ENCODE measurements at places on chromosomes 2 and 18.
A peak's percentile ranks its signal among the peaks of the same experiment; 100 is the strongest.

DNA sequence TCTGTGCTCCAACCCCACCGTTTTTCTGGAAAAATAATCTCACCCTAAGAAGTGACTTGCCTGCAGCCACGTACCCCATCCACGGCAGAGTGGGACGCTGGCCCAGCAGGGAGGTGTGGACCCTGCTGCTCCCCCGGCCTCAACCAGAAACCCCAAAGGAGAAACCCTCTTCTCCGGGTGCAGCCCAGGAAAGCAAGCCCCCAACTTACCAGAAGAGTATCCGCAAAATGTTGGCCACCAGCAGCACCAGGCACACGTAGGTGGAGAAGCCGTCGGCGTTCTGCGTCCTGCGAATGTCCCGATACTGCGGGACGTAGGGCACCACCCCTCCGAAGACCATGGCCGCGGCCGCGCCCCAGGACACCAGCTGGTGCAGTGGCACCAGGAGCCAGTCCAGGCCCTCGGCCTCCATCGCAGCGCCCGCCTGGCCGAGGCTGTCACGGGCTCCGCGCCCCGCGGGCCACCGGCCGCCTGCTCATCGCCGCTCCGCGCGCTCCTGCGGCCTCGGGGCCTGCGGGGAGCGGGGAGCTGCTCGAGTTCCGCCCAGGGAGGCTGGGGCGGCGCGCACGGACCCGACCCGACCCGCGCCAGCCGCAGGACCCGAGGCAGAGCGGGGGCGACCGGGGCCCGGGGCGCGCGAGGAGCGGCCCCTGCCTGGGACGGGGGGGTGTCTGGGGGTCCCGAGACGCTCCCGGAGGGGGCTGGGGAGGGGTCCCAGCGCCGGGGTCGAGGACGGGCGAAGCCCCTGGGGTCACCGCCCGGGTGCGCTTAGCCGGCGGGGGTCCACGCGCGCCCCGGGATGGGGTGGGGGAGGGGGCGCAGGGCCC lies 725 bp downstream of the SLC66A2 start:
- peaks cover 23% of the 10 kb centered on the region for H3K4me1 ChIP-seq
- H3K27me3 ChIP-seq: no peaks in the 10 kb centered on the region
- DNase-seq: no peak
- peak overlapping the region; percentile 87 for H3K4me3 ChIP-seq

- no peak overlapping the region for H3K27ac ChIP-seq
- no peaks in the 10 kb centered on the region for H3K36me3 ChIP-seq
- DNase-seq: no peak
- no peak overlapping the region for H3K4me3 ChIP-seq
- no peaks in the 10 kb centered on the region for H3K27me3 ChIP-seq
Observed at GRCh38 chr18:57547260-57547659, 39.2 kb downstream of the FECH start.

GRCh38 chr2:66433945-66434678 lies 813 bp upstream of the MEIS1 start:
- peaks cover 18% of the 10 kb centered on the region for H3K4me1 ChIP-seq
- no peak overlapping the region for H3K27ac ChIP-seq
- peaks cover 71% of the 10 kb centered on the region for H3K27me3 ChIP-seq
- peak overlapping the region; percentile 85 for H3K4me3 ChIP-seq
- peaks cover 5% of the 10 kb centered on the region for H3K36me3 ChIP-seq

GRCh38 chr18:67281746-67282145 lies 234.8 kb downstream of the DSEL start:
- H3K27me3 ChIP-seq: peaks cover 6% of the 10 kb centered on the region
- no peak overlapping the region for H3K27ac ChIP-seq
- peaks cover 3% of the 10 kb centered on the region for H3K4me1 ChIP-seq
- H3K36me3 ChIP-seq: no peaks in the 10 kb centered on the region
- H3K4me3 ChIP-seq: no peak overlapping the region

- H3K27me3 ChIP-seq: no peaks in the 10 kb centered on the region
- peak overlapping the region; percentile 98 for H3K27ac ChIP-seq
- H3K4me1 ChIP-seq: peaks cover 28% of the 10 kb centered on the region
- DNase-seq: peak; percentile 39
- peak overlapping the region; percentile 90 for H3K4me3 ChIP-seq
Observed at GRCh38 chr2:120231974-120232635, 8.9 kb upstream of the TMEM185B start.

DNA sequence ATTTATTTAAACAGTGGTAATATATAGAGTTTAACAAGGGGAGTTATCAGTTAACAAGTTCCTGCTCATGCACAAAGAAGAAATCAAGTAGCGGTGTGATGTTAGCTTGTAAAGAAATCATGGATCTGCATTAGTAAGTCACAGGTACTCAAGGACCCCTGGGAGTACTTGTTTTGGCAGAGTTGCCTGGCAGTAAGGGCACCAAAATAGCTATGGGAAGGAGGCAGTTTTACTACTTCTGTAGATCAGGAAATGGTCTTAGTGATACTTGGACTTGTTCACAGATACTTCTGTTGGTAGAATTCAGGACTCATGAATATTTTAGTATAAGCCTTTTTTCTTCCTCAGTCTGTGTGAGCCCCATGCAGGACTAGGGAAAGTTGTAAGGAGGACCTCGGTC lies 107.3 kb upstream of the IL1R2 start:
- no peaks in the 10 kb centered on the region for H3K27me3 ChIP-seq
- H3K27ac ChIP-seq: peak overlapping the region; percentile 77
- H3K4me3 ChIP-seq: no peak overlapping the region
- no peak for DNase-seq

DNA sequence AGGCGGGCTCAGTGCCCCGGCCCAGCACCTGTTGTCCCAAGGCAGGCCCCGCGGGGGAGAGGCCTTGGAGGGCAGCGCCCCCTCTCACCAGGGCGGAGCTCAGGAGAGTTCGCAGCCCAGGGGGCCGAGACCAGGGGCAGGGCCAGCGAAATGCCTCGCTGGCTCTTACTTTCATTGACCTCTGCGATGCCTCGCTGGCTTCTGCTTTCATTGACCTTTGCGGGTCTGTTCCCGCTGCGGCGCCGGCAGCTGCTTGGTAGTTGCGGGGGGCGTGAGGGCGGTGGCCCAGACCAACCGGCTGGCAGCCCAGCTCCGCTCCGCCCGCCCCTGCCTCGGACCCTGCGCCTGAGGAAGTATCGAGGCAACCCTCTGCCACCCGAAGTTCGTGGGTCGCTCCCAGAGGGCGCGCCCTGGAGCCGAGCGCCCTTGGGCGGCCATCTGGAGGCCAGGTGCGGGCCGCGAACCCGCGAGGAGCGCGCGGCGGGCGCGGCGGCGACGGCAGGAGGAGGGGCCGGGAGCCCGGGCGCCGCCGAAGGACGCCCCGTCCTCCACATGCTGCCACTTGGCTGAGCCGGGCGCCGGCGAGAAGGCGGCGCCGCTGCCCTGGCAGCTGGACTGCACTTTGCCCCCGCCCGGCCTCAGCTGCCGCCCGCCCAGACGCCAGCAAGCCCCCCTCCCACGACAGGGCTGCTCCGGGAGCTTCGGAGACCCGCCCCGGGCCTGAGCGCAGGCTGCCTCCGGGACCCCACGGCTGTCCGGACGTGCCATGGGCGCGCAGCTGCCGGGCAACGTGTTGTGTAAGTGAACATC lies 118.0 kb upstream of the MSTN start:
- DNase-seq: peak; percentile 11
- H3K27ac ChIP-seq: no peak overlapping the region
- peaks cover 34% of the 10 kb centered on the region for H3K27me3 ChIP-seq
- peaks cover 10% of the 10 kb centered on the region for H3K4me1 ChIP-seq
- no peaks in the 10 kb centered on the region for H3K36me3 ChIP-seq

GRCh38 chr2:100394111-100394641 lies 23.3 kb downstream of the CHST10 start:
- DNase-seq: no peak
- H3K27ac ChIP-seq: no peak overlapping the region
- H3K36me3 ChIP-seq: no peaks in the 10 kb centered on the region
- peaks cover 2% of the 10 kb centered on the region for H3K4me1 ChIP-seq
- no peak overlapping the region for H3K4me3 ChIP-seq

- DNase-seq: no peak
- H3K4me3 ChIP-seq: no peak overlapping the region
- no peak overlapping the region for H3K27ac ChIP-seq
Observed at GRCh38 chr2:65608916-65609315, 176.5 kb upstream of the SPRED2 start.

- H3K4me1 ChIP-seq: peaks cover 59% of the 10 kb centered on the region
- DNase-seq: no peak
- peak overlapping the region; percentile 83 for H3K27ac ChIP-seq
- H3K36me3 ChIP-seq: peaks cover 16% of the 10 kb centered on the region
- no peak overlapping the region for H3K4me3 ChIP-seq
Observed at GRCh38 chr2:216181953-216182461, 72.9 kb downstream of the XRCC5 start.

DNA sequence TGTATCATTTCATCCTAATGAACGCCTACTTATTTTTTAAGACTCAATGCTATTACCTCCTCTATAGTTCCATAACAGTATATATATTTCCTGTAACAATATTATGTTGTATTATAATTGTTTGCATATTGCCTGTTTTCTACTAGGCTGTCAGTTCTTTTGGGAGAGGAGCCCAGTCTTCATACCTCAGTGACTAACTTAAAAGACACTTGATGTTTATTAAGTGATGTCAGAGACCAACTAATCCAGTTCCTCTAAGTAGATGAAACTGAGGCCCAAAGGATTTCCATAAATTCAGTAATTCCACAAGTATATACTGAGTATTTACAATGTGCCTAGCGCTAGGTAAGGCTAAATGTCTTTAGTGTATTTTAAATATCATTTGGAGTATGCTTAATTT lies 48.9 kb upstream of the AAK1 start:
- peaks cover 55% of the 10 kb centered on the region for H3K4me1 ChIP-seq
- H3K36me3 ChIP-seq: no peaks in the 10 kb centered on the region
- no peaks in the 10 kb centered on the region for H3K27me3 ChIP-seq
- no peak overlapping the region for H3K4me3 ChIP-seq

DNA sequence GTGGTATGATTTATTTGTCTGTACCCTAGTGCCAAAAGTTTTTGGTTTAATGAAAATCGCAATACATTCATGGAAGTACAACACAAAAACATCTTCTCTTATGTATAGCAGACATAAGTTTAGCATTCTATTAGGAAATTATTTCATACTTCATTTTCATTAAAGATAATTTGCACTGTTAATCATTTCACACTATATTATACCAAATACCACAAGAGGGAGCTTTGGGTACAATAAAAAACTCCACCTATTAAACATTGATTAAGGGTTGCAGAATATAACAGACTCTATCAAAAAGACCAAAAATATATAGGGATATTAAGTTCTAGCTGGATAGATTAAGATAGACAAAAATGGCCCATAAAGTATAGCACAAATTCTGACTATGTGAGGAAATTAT lies 79.0 kb downstream of the SLC66A3 start:
- no peak overlapping the region for H3K4me3 ChIP-seq
- peaks cover 6% of the 10 kb centered on the region for H3K36me3 ChIP-seq
- no peak overlapping the region for H3K27ac ChIP-seq
- no peaks in the 10 kb centered on the region for H3K27me3 ChIP-seq

GRCh38 chr2:103808814-103809213 lies 1045.1 kb upstream of the POU3F3 start:
- no peaks in the 10 kb centered on the region for H3K4me1 ChIP-seq
- no peaks in the 10 kb centered on the region for H3K27me3 ChIP-seq
- DNase-seq: no peak
- no peak overlapping the region for H3K27ac ChIP-seq
- H3K36me3 ChIP-seq: no peaks in the 10 kb centered on the region
- H3K4me3 ChIP-seq: no peak overlapping the region

DNA sequence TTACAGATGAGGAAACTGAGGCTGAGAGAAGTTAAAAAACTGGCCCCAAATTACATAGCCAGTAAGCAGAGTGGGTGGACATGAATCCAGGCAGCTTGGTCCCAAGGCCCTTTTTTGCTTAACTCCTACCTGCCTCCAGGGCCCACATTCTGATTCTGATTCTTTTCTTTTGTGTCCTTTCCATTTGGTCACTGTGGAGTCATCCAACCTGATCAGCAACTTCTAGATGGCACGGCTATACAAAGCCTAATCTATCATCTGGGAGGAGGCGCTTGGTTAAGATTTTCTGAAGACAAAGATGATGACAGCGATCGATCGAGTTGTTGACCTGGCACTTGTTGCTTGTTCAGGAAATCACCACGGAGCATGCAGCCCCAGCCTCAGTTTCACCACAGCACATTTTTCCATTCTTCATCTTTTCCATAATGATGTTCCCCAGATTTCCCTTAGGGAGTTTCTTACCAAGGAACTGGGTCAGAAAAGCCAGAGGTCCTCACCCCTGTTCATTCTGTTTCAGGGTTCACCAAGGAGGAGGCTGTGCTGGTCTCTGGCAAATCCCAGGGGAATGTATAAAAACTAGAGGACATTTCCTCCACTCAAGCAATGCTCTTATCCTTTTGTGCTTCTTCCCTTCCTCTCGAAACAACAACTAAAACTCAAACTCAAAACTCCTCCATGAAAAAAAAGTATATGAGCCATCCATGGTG lies 6.9 kb upstream of the IGFBP2 start:
- H3K27ac ChIP-seq: no peak overlapping the region
- no peak for DNase-seq
- peaks cover 32% of the 10 kb centered on the region for H3K27me3 ChIP-seq
- H3K4me3 ChIP-seq: no peak overlapping the region

DNA sequence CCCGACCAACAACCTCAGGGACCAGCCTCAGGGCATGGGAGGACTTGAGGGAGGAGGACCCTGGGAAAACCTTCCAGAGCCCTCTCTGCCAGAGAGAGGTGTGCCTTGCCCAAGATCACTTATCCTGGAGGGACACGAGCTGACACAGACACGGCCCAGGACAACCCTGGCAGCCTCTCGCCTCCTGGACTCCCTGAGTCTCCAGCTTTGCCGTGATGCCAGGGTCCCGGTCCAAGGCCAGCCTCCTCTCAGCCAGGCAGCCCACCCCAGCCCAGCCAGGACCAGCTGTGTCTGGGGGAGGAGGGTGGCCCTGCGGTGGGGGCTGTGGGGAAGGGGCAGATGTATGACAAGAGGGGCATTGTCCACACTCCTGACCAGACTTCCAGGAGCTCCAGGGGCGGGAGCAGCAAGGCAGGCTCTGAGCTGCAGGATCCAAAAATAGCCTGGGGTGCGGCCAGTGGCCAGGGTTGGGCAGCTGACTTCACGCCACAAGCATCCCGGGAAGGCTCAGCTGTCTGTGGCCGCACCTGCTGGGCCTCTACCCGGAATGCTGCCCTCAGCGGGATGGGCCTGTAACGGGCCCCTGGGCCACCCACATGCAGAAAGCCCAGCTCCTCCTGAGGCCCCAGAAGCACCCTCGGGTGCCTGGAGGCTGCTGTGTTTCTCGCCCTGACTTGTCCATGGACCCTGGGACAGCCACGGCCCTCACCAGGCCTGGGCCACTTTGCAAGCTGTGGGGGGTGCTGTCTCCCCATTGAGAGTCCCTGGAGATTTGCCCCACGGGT lies 65.5 kb upstream of the GPC1 start:
- H3K27ac ChIP-seq: no peak overlapping the region
- no peak for DNase-seq
- H3K4me1 ChIP-seq: no peaks in the 10 kb centered on the region
- peaks cover 6% of the 10 kb centered on the region for H3K27me3 ChIP-seq
- no peak overlapping the region for H3K4me3 ChIP-seq

- no peaks in the 10 kb centered on the region for H3K36me3 ChIP-seq
- H3K4me1 ChIP-seq: peaks cover 4% of the 10 kb centered on the region
- H3K27me3 ChIP-seq: no peaks in the 10 kb centered on the region
- H3K27ac ChIP-seq: no peak overlapping the region
- no peak for DNase-seq
Observed at GRCh38 chr2:64718250-64718885, 64.7 kb upstream of the SERTAD2 start.

All from T-helper 17 cell (primary cell).